ENCODE measurements at places on chromosomes 3 and 15. TPM values are rescaled to one million over a fixed set of nuclear protein-coding genes. Genes with fewer than 3 reads are reported as not detected.

- ATAC-seq: no peak
These were observed 115.9 kb upstream of the EPHA3 start for GRCh38 chr3:88991496-88991895.

DNA sequence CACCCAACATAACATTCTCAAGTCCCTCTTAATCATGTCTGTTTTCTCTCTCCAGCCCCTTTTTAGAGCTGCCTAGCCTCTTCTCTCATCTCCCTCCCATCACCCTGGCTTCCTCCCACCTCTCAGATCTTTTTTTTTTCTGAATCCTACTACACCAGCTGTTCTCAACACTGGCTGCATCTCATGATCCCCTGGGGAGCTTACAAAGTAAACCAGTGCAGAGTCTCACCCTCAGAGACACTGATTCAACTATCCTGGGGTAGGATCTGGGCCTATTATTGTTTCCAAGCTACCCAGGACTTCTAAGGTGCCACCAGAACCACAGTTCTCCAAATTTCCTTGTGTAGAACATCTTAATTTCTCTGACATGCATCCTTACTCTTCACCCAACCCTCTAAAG lies 50.3 kb upstream of the ACAN start:
- no peak for ATAC-seq

- ATAC-seq: no peak
These were observed 426.1 kb upstream of the THBS1 start for GRCh38 chr15:39154776-39155175.

DNA sequence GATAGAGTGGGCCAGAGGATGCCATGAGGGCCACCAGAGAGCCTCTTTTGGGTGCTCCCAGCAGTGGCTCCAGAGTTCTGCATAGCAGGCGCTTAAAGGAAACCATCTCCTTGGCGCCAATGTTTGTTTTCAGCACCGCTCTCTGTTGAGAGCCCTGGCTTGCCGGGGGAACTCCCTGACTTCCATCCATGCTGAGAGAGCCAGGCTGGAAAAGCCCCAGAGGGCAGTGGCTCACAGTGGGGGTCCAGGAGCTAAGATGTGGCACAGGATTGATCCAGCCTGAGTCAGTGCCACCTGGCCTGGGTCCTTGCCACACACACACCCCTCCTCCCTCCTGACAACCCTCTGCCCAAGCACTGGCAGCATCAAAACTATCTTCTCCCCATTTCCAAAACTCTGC lies 50.4 kb upstream of the HACD2 start:
- ATAC-seq: no peak

DNA sequence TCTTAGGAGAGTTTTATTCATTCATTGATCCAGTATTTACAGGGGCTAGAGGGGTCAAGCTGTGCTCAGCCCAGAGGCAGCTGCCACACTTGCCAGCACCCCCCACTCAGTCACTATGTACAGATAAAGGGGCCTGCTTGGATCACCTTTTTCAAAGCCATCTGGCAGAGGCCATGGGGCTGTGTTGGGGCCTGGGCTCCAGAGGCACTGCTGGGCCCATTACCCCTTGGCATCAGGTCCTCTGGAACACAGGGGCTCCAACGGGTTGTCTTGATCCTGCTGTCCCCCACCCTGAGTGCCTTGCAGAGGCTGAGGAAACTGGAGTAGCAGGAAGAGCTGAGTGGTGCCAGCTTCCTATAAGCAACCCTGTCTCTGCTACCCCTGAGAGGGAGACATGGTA lies 43.9 kb downstream of the SEMA3G start:
- ATAC-seq: no peak

The PLA1A gene
- 0.92 TPM for total RNA-seq

The CLSTN2 gene
- 1.5 TPM for total RNA-seq

The WNT5A gene
- total RNA-seq: 17.7 TPM
